Right lobe of liver (tissue), 6 donors: ENCODE measurements at places on chromosomes 1 and 21. TPM values are rescaled to one million over a fixed set of nuclear protein-coding genes. Genes with fewer than 3 reads are reported as not detected.

DNA sequence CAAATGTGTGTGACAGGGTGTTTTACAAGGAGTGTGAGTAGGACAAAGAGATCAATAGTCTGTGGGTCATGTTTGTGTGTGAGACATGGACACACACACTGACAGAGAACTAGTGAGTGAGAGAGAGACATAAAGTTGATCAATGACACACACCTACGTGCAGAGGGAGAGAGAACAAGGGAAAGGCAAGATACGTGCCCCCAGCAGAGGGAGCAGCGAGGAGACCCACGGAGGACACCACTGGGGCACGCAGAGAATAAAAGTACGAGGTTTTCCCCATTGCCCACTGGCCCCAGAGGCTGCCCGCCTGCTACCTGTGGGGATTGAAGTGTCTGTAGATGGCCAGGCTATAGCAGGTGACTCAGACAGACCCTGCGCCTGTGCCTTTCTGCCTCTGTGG is 130.2 kb upstream of the CSF3R start:
- no peak for DNase-seq

DNA sequence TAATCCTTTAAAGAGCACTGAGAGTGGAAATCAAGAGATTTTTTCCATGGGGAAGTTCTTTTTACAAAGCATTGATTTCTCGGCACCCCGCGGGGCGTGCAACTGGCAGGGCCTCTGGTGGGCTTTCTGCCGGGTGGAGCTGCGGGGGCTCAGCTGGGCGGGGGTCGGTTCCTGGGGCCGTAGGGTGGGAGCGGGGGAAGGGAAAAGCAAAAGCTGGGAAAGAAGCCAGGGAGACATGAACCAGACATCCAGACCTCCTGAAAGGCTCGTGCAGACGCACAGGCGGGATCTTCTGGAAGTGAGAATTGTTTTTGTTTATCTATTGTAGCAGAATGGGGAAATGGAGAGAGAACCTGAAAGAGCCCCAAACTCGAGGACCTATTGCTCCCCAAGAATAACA is 235.2 kb downstream of the FAM72C start:
- no peak for DNase-seq

Gene ADAMTS4
- total RNA-seq = 3.0 TPM

Gene FAM229A
- total RNA-seq = 2.5 TPM

DNA sequence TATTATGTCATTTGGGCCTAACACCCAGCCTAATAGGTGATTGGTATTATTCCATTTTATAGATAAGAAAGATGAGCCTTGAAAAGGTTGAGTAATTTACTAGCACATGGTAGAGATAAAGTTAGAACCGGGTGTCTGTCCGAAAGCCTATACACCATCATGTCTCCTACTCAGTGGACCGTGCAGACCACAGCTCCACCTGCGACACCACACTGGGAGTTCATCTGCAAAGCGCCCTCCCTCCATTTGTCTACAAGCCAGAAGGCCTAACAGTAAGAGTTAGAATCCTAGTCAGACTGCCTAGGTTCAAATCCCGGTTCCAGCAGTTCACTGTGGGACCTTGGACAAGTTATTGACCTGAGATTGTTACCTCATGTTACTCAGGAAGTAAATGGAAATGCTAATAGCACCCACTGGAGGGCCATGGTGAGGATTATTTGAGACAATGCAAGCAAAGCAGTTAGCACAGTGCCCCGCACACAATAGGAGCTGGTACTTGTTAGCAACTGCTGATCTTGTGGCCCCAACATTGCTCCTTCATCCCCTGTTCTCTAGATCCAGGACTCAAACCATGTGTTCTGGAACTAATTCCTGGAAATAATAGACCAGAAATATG is 20.5 kb downstream of the ARMH1 start:
- no peak for DNase-seq
